ENCODE measurements at places on chromosomes 12 and 14.
A peak's percentile ranks its signal among the peaks of the same experiment; 100 is the strongest.

DNA sequence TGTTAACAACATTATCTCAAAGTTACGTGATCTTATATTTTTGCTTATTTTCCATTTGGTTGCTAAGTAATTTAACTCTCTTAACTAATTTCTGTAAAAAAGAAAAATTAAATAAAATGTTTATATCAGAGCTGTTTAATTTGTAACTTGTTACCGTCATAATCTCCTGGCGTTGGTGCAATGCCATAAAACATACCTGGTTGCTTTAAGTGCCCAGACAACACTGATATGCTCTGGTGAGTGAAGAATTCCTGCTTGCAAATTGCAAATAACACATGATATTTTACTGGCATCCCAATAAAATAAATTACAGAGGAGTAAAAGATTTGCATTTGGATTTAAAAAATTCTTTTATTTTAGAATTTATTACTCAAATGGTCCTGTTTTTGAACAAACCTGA lies 640.1 kb upstream of the MIS18BP1 start:
- DNase-seq, result no peak

GRCh38 chr12:7091660-7092228 lies 501 bp downstream of the C1R start:
- DNase-seq, result no peak

GRCh38 chr12:90502070-90502469 lies 452.9 kb downstream of the CCER1 start:
- no peak for DNase-seq

DNA sequence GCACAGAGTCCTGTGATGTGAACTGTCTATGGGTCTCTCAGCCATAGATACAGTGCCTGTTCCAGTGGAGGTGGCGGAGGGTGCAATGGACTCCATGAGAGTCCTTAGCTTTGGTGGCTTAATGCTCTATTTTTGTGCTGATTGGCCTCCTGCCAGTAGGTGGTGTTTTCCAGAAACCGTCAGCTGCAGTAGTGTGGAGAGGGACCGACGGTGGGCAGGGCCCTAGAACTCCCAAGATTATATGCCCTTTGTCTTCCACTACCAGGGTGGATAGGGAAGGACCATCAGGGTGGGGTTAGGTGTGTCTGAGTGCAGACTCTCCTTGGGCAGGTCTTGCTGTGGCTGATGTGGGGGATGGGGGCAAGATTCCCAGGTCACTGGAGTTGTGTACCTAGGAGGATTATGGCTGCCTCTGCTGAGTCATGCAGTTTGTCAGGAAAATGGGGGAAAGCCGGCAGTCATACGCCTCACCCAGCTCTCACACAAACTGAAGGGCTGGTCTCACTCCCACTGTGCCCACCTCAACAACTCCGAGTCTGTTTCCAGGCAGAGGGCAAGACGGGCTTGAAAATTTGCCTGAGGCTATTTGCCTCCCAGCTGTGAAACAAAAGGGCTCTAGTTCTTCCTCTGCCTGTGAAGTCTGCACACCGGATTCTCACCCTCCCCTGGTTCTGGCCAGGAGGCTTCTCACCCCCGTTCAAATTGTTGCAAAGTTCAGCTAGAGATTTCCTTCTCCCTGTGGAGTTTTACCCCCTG lies 24.9 kb upstream of the ZDHHC17 start:
- DNase-seq, result no peak

- peak; percentile 29 for DNase-seq
These were observed 118.6 kb downstream of the CCDC91 start for GRCh38 chr12:28308891-28309290.

DNA sequence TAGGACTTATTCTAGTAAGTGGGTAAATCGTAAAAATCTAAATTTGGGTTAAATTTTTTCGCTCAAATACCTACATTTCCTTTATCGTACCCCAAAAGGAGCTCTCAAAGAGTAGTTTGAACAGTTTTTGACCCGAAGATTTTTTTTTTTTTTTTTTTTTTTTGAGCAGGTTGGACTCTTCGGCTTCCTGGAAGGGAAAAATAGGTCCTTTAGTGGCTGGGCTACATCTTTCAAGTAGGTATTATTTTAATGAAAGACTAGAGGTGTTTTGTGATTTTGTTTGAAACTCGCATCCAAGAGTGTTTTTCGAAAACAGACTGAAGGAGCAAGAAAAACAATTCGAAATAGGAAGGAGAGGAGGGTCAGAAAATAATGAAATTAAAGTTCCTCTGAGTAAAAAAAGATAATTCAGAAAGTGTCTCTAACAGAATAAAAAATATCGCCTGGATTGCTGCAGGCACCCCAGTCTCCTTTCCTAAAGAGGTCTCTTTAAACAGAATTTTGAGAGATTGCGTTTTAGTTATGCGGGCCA lies 6.0 kb downstream of the CDKN1B start:
- DNase-seq, result no peak

DNA sequence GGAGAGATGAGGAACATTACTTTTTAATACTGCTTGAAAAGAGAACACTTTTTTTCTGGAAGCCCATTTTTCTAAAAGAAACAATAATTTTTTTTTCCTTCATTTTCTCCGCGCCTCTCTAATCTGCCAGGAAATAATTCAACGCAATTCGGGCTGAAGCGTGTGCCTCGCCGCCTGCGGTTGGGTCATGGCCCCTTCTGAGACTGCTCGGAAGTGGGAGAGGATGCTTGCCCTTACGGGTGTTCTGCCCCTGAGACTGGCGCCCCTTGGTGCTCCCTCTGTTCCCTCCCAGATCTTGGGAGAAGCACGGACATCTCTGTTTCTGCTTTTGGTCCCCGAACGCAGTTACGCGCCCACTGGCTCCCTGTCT lies 332 bp upstream of the TBC1D30 start:
- no peak for DNase-seq

Data from brain microvascular endothelial cell (primary cell).